Lung (tissue), 17 donors: ENCODE measurements at places on chromosomes 4 and X. TPM values are rescaled to one million over a fixed set of nuclear protein-coding genes. Genes with fewer than 3 reads are reported as not detected.

DNA sequence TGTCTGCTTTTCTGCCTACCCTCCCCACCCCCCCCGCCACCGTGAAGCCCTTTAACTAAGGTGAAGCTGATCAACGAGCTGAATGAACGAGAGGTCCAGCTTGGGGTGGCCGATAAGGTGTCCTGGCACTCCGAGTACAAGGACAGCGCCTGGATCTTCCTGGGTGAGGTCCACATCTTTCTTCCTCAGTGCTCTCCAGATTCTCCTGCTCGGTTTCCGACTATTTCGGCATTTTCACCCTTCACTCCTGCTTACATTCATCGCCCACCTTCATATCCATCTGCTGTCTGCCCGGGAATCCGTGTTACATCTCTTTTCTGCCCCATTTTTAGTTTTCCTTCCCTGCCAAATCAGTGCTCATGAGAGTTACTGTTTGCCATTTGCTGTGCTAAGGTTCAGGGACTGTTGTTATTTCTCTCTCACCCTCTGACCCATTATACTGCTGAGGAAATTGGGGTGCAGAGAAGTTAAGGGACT, 459 bp downstream of the RBMX2 start:
- no peak for DNase-seq

- DNase-seq, result no peak
Observed at GRCh38 chrX:69170319-69170718, 5.1 kb upstream of the PJA1 start.

DNA sequence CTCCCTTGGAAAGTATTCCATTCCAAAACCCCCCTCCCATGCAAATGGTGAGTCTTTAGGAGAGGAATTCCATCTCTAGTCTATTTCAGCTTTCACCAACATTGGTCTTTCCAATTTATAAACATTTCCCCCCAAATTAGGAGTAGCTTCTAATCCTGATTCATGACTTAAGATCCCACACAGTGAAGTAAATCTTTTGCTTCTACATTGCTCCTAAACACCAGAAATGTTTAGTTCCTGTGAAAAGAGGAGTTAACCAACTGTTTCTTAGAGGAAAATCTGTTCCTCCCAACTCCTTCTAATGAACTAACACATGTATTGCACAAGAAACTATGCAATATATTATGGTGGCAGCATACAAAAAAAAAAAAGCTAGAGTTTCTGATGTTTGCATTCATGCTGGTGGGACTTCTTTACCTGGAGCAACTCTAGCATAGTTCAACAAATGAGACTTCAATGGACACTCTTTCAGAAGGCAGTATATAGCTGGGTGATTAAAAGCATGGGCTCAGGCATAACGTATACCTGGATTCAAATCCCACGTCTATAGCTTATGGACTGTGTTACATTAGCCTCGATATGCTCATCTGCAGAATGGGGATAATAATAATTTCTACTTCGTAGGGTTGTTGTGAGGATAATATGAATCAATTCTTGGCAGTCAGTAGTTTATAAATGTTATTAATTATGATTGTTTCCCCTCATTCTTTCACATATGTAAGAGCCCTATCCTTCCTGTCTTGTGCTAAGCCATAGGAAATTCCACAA, 131.6 kb upstream of the TMEM164 start:
- DNase-seq, result no peak

DNA sequence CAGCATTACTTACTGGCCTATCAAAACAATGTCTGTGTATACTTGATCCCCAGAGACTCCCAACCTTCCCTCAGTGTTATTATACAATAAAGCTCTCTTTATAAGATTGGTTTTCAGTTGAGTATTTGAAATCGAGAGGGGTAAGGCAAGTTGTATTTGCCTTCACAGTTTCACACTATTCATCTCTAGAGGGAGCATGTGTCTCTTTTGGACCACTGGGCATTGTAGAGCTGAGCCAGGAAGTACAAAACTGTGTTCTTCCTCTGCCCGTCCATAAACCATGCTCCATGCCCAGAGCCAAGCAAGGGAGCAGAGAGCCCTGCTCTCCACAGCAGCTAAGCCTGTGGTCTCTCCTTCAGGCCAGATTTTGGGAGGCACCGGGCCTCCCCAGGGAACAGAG, 61.5 kb upstream of the HHIP start:
- DNase-seq, result no peak

The LAMP2 gene
- total RNA-seq, result 96.7 TPM

The SHOX gene
- not detected for total RNA-seq

The ETNPPL gene
- total RNA-seq, result not detected
